Activated CD4-positive, CD25-positive, alpha-beta regulatory T cell (primary cell): ENCODE measurements at places on chromosomes 6 and 20.

DNA sequence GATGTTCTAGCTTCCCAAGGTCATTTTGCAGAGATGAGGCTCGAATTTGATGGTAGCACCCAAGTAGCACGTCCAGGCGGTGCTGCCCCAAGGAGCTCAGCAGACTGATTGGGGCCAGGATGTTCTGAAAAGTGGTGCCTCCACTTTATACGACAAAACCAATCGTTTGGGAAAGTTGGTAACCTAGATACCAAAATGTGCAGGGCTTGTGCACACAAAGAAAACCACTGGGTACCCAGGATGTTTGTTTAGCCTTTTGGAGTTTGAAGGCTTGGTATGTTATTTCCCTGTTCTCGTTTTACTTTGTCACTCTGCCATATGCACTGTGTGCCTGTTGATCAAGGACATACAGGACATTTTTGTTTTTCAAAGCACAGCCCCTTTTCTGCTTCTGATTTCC lies 40.7 kb upstream of the PBOV1 start:
- no peak for DNase-seq

GRCh38 chr6:11043961-11044711 lies at the start of gene ELOVL2:
Gene ELOVL2 (minus strand): TSS chr6:11044305. CDS start chr6:11044230, 75 bp downstream.
- DNase-seq, result no peak

DNA sequence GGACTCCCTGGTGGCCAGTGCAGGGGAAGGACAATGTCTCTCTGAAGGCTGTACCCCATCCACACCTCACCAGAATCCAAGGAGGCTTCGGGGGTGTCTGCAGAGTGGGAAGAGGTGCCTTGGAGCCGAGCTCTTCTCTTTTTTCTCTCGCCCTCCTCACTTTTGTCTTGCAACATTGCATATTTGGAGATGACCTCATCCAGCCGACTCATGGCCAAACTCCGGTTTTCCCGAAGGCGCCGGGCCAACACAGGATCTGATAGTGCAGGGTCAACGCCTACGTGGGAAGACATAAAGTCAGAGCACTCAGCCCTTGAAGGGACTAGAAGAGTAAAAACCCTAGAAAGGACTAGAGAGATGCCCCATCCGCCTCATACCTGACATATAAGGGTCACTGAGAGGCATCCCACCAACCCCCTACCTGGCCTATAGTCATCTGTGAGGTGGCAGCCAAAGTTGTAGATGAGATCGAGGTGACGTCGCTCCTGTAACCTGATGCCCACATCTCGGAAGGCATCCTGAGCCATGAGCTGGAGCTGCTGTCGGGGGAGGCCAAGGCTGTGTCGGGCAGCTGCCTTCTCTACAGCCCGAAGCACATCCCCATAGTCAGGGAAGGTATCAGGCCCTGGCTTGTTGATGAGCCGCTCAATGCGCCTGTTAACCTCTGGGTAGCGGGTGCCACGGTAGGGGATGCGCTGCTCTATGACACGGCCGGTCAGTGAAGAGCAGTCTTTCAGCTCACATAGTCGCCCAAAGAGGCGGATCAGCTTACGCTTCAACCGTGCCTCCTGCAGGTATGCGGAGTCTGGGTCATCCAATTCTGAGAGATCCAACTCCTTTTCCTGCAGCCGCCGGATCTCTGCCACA lies 3.0 kb upstream of the ZBTB22 start:
- no peak for DNase-seq

DNA sequence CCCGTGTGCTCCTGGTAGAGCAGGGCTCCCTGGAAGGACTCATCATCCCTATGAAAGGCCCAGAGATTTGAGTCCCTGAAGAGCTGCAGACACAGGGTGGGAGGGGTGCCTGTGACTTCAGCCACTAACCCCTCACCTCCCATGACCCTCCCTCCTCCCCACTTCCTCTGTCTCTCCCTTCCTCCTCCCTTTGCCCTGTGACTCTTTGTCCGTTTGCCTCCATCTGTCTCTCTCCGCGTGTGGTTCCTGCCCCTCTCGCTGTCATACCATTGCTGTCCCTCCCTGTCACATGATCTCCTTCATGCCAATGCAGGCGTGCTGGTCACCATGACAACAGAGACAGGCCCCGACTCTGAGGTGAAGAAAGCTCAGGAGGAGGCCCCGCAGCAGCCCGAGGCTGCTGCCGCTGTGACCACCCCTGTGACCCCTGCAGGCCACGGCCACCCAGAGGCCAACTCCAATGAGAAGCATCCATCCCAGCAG lies 19.0 kb downstream of the EPB41L1 start:
- no peak for DNase-seq

DNA sequence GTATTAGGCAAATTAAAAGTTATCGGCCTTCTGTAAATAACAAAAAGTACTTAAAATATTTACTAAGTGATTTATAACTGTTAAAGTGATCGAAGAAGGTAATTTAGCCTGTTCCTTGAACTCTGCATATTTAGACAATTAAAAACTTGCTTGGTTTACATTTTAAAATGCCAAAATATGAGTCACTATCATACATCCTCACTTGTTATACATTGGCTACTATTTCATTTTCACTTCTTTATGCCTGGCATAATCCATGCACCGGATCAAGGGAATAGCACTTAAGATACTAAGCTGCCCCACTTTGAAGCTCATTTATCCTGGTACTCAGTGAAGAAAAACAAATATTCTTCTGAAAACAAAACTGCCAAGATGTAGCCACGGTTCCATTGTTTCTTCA lies 344.6 kb downstream of the UBE3D start:
- DNase-seq, result no peak

DNA sequence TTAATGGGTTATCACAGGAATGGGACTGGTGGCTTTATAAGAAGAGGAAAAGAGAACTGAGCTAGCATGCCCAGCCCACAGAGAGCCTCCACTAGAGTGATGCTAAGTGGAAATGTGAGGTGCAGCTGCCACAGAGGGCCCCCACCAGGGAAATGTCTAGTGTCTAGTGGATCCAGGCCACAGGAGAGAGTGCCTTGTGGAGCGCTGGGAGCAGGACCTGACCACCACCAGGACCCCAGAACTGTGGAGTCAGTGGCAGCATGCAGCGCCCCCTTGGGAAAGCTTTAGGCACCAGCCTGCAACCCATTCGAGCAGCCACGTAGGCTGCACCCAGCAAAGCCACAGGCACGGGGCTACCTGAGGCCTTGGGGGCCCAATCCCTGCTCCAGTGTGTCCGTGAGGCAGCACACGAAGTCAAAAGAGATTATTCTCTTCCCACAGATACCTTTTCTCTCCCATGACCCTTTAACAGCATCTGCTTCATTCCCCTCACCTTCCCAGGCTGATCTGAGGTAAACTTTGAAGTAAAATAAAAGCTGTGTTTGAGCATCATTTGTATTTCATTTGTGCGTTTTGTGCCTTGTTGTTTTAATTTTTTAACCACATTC lies 4.4 kb downstream of the HLA-E start:
- no peak for DNase-seq

DNA sequence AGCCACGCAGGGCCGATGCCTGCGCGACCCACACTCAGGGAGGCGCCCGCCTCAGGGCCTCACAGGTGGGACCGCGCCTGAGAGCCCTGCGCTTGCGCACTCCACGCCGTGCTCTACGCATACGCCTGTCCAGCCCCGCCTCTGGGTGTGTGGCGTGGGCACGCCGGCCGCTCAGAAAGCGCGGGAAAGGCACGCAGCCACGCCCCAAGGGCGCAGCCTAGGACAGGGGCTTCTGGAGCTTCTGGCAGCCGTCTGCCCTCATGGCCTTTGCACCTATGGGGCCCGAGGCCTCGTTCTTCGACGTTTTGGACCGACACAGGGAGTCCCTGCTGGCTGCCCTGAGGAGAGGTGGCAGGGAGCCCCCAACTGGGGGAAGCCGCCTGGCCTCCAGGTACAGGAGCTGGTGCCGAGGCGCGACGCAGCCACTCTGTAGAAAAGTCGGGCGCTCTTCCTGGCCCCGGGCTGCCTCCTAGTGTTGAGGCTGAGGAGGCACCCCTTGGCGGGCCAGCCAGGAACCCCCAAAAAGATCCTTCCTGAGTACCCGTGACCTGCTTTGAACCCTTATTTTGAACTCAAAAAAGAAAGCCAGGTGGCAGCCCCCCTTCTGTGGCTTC lies at the start of gene SPO11:
TSS of gene SPO11 (plus strand) at position 196 of the 614 bp plus-strand sequence. CDS start at position 261, 65 bp downstream.
- no peak for DNase-seq

DNA sequence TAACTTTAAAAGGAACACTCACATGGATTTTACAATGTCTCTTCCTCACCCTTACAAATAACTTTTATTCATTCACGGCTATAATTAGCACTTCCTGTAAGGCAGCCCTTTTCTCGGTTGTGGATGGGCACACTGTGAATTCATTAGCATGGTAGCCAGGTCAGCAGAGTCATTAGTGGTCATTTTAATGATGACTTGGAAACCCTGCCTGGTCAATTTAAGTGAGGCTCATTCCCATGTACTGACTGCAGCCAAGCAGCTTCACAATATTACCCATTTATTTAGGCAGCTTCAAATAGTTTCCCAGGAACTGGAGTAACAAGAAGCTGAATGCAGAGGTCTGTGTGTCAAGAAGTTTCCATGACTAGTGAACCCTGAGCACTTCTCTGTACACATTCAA lies 248.8 kb downstream of the KHDC1L start:
- no peak for DNase-seq

GRCh38 chr6:156150391-156150790 lies 626.8 kb upstream of the ARID1B start:
- no peak for DNase-seq

GRCh38 chr20:36493801-36494114 lies 47.6 kb upstream of the MYL9 start:
- no peak for DNase-seq

DNA sequence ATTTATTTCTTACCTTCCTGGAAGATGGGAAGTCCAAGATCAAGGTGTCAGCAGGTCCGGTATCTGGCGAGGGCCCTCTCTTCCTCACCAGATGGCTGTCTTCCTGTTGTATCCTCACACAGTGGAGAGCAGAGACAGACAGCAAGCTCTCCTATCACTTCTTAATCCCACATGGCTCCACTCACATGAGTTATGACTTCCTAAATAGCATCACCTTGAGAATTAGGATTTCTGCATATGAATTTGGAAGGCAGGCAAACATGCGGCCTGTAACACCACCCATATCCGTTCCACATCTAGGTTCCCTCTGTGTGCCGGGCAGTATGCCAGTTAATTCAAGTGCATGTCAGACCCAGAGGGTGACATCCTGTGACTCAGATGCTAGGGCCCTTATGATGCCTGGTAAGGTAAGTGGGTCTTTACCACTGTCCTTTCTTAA lies 2.1 kb downstream of the RAET1E start:
- DNase-seq, result no peak

DNA sequence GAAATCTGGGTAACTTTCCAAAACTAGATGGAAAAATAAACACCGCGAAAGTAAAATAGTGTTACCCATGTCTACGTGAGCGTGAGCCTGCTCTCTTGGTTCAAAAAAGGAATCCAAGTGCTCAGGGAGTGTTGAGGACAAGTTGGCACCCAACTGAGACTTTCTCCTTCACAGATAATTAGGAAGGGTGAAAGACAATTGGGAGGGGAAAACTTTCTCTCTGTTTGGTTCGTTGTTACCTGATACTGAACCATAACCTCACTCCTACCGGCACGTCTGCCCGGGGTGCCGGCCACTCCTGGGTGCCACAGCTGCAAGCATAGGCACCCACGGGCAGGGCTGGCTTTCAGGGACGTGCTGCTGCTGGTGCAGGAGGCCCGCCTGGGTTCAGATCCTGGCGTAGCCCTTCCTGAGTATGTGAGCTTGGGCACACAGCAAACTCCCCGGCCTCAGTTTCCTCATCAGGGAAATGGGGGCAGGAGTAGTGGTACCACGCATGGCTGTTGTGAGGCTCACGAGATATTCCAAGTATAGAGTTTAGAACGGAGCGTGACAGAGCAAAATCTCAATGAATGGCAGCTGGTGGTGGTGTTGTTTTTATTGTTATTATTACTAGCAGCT lies 38.2 kb upstream of the PMEPA1 start:
- DNase-seq, result no peak

GRCh38 chr6:168450917-168451316 lies 9.9 kb downstream of the SMOC2 start:
- no peak for DNase-seq

DNA sequence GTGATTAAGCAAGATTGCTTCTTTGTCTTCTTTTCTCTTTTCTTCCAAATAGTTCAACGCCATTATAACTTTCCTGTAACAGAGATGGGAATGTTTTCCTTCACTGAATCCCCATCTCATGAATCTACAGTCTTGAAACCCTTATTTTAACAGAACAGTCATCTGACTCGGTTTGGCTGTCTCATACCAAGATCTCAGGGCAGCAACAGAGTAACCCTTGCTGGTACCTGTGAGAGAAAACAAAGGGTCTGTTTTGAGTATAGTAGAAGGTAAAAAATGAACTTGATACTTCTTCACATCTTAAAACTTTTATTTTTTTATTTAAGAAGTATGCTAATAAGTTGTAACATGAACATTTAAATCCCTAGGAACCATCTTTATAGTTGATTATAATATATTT lies 19.6 kb upstream of the DSE start:
- DNase-seq, result no peak

- DNase-seq, result no peak
These were observed 643 bp upstream of the MAP3K4 start for GRCh38 chr6:160990847-160991405.

- no peak for DNase-seq
These were observed 64.4 kb downstream of the TMEM170B start for GRCh38 chr6:11601776-11602605.

DNA sequence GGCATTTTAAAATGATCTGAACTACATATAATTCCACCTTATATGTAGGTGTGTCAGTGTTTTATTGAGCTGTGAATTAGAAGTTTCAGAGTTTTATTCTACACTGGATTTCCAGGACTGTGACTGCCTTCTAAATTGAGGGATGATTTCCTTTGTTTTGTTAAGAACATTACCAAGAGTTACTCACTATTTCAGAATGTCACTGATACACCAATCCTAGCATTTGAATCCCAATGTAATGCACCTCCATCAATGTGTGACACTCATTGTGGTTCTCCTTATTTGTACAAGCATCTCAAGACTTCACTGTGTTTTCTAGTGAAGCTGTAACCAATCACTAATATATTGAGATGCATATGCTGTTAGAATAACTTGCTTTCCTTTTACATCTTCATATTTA lies 86.8 kb downstream of the PLCB1 start:
- no peak for DNase-seq

- DNase-seq, result peak; percentile 61
These were observed at the start of gene GINS1 for GRCh38 chr20:25407311-25408169. Gene GINS1 (plus strand): TSS chr20:25407673. CDS start chr20:25407821, 148 bp downstream.

- DNase-seq, result no peak
These were observed 67.2 kb downstream of the MAP3K4 start for GRCh38 chr6:161058741-161059140.

DNA sequence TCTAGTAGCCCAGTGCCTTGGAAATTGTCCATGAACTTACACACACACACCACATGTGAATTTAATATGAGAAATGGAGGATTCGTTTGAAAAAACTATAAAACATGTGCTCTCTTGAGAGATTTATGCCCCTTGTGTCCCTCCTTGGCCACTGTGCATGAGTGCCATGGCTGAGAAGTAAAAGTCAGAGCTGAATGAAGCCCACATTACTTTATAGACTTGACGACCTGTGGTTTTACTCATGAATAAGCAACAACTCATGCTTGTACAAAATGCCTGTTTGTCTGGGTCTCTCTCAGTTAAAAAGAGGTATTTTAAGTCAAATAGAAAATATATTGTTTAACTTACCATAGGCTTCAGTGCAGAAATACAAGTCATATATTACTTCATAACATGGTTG lies 102.7 kb downstream of the KCNQ5 start:
- DNase-seq, result no peak
